ENCODE measurements at places on chromosomes 1 and 21.

DNA sequence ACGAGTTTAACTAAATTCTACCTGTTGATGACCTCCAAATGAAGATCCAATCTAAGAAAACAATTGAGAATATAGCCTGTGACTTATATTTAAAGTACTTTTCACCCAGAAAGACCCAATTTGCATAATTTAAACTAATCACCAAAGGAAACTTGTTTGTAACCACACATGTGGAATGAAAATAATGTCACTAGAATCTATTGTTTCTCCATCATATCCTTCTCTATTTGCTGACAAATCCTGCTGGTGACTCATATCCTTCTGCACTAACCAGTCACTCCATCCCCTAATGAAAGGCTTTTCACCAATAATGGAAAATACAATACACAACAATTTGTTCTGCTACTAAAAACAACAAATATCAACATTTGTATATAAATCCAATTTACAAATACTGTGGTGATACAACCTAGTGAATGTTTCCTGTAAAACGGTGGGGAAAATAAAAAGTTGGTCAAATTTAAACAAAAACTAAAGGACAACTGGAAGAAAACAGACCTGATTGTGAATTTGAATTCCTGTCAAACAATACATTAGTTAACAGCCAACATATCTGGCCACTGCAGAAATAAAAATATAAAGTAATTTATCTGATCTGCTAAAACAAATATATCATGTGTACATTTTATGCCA is 6.5 kb downstream of the PTP4A2 start:
- peak; percentile 86 for DNase-seq

- no peak for DNase-seq
These were observed 74.2 kb downstream of the TEX35 start for GRCh38 chr1:178587096-178587495.

DNA sequence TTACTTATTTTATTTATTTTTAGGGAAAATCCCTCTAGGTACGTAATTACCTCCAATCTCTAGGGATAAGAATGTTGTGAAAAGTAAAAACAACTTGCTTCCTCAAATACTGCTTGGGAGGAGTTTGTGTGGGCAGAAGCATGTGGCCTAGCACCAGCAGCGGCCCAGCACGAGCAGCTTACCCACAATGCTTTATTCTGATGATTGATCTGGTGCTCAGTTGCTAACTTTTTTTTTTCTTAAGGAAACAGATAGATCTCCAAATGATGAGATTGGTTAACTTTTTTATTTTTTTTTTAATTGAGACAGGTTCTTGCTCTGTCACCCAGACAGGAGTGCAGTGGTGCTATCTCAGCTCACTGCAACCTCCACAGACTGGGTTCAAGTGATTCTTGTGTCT is 4.2 kb downstream of the CLIC6 start:
- no peak for DNase-seq

GRCh38 chr21:39947031-39947430 is 79.8 kb downstream of the PCP4 start:
- no peak for DNase-seq

DNA sequence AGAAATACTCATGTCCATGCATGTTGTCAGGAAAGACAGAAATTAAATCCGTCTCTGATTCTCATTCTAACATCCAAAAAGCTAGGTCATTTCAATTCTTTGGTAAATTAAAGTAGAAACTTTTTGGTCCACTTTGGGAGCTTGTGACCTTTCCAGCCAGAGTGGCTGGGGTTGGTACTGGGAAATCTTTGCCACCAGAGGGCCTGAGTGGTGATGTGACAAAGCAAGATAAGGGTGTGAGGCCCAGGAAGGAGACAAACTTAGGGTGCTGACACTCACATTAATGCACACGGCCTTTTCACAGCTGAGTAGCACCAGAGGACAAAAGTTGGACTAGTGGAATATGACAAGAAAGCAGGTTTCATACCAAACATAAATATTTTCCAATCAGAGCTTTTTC is 144.3 kb downstream of the DNM3 start:
- DNase-seq = no peak

DNA sequence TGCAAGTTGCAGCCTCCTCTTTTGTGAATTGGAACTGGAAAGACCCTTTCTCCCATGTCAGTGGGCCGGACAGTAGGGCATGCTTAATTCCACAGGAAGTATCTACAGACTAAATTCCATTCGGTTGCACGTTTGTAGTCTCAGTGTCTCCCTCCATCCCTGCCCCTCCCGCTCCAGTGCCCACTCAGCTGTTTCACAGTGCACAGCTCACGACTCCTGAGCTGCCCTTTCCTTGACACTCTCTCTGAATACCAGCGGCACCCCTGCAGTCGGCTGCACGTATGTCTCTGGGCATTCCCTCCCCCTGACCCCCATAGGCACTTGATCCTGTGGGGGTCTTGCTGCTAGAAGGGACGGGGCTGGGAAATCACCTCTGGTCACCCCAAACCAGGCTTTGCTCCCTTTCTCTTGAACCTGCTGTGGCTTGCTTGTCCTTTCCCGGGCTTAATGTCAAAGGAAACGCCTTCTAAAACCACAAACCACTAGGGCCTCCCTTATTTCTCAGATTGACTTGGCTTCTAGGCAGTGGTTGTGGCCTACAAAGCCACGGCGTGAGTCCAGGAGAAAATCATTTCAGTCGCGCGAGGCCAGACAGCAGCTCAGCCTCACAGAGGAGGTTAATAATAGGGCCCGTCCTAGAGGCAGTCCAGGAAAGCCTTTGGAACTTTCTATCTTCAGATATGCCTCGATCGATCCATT is 365.3 kb upstream of the PROX1 start:
- no peak for DNase-seq

DNA sequence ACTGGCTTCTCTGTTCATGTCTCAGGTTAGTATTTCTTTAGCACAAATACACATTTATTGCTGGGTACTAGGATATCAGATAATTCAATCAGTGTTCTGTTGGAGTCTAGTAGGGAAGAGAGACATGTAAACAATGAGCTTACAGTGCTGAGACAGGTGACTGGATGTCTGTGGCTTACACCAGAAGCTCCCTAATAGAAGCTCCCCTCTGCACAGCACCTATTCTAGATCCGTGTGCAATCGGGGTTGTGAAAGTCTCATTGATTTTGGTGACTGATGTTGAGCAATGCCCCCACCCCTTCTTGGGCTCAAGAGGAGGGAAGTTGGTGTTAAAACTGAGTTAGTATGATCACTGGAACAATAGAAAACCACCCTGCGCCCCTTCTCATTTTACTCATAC is 279.2 kb downstream of the RPS6KC1 start:
- no peak for DNase-seq

DNA sequence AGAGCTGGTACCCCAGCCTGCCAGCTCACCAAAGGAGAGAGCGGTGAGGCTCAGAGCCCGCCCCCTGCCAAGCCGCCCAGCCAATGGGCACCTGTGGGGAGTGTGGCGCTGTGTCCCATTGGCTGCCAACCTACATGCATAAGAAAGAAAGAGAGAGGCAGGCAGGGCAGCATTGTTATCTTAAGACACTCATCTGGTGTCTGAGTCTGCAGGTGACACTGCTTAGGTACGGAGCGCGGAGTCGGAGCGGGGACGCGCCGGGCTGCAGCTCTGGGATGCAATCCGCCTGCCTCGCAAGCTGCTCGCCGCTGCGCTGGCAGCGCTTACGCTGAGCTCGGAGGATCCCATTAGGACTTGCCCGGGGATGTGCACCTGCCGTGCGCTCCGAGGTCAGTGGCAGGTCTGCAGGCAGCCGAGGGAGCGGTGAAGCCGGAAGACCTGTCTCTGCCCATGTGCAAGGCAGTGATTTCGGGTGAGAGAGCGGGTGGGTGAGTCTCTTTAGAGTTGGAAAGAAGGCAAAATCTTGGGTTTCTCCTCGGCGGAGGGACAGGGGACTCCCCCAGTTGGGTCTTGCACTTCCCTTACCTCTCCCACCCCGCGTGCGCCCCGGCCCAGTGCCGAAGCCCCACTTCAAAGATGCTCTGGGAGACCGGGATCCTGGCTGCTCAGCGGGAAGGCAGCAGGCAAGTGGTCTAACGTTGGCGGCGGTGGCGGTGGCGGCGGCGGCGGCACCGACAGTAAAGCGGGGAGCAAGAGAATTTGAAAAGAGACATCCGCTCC is at the start of gene BRINP2:
TSS of gene BRINP2 (plus strand) at position 203 of the 780 bp plus-strand sequence. CDS start 58,919 bp downstream, outside the sequence.
- DNase-seq = peak; percentile 43

DNA sequence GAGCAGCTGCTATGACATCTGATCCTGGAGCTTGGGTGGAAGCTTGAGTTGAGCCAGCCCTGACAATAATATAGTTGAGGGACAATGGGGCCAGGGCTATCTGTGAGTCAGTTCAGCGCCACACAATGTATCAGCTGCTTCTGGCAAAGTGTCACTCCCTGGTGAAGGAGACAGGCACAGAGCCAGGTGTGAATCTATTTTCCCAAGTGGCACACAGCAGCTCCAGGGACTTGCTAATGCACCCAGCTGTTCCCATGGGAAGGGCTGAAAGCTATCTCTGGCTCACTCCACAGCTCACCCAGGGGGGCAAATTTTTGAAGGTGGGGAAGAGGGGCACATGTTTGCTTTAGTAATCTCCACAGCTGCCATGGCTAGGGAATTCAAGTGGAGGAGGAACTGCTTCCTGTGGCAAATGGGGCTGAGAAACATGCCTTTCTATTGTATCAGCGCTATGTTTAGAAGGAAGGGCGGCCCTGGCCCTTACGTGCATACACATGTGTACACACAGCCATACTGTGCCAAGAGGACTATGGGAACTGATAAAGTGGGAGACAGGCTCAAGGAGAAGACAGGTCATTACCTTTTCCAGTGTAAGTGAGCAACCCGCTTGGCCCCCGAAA is 2.2 kb downstream of the CYB5R1 start:
- no peak for DNase-seq

GRCh38 chr1:233707880-233708815 is 94.2 kb downstream of the KCNK1 start:
- no peak for DNase-seq

- DNase-seq = no peak
These were observed 24.6 kb upstream of the KIF1B start for GRCh38 chr1:10185759-10186158.
